Suppressor macrophage (primary cell): ENCODE measurements at places on chromosomes 6 and 20.

DNA sequence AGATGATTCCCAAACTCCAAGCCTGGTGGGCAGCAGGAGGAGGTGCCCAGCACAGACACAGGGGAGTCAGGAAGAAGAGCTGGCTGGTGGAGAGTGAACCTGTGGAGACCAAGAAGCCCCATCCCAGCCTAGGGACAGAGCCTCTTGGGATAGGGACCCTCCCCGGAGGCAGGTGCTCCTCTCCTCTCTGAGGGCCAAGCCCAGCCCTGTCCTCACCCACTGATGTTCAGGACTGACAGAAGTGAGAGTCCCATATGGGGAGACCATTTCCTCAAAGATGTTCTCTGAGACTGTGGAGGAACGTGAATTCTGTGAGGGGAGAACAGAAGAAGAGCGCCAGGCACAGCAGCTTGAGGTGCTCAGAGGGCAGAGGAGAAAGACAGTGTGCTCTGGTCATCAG is 2.4 kb upstream of the EBF4 start:
- no peak for DNase-seq

DNA sequence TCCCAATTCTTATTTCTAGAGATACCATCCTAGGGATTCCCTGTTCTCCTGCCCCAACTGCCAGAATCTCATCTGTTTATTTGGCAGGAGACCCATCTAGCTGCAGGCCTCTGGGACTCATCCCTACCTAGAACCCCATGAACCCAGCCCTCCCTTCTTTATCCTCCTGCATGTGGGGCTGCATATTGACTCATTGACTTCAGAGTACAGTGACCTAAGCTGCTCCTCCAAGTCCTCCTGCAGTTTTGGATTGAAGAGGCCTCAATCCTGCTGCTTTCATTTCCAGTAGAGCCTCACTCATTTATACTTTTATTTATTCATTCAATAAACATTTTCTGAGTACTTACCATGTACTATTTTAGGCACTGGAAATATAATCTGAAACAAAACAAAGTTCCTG is 11.6 kb downstream of the TMEM200A start:
- DNase-seq, result no peak

- DNase-seq, result no peak
Measured at GRCh38 chr6:19320111-19320581, 517.0 kb upstream of the ID4 start.

- no peak for DNase-seq
Measured at GRCh38 chr20:55561259-55561658, 444.1 kb downstream of the CBLN4 start.

- no peak for DNase-seq
Measured at GRCh38 chr20:39993742-39994141, 695.3 kb downstream of the MAFB start.

- DNase-seq, result no peak
Measured at GRCh38 chr20:1987826-1988225, 6.0 kb downstream of the PDYN start.

GRCh38 chr6:149080511-149080910 is 237.0 kb upstream of the TAB2 start:
- no peak for DNase-seq

DNA sequence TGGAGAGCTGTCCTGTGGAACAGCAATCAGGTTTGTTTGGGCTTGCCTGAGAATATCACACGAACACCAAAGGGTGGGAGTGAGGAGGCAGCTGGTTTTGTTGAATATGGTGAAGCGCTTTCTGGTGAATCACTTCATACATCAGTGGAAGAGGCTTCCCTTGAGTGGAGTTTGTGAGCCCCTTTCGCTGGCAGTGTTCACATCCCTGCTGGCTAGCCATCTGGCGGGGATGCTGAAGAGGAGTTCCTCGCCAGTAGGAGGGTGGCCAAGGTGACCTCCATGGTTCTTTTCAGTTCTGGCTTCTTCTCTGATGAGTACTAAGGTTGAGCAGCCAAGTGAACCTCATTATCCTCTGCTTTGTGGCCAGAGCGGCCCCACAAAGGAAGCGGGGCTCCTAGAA is 37.7 kb upstream of the RNF8 start:
- DNase-seq, result no peak

GRCh38 chr6:167766986-167767714 is 59.6 kb upstream of the AFDN start:
- no peak for DNase-seq

GRCh38 chr6:63785006-63785405 is 149.4 kb downstream of the PHF3 start:
- no peak for DNase-seq

- DNase-seq, result no peak
Measured at GRCh38 chr6:80333342-80333741, 226.9 kb downstream of the BCKDHB start.

DNA sequence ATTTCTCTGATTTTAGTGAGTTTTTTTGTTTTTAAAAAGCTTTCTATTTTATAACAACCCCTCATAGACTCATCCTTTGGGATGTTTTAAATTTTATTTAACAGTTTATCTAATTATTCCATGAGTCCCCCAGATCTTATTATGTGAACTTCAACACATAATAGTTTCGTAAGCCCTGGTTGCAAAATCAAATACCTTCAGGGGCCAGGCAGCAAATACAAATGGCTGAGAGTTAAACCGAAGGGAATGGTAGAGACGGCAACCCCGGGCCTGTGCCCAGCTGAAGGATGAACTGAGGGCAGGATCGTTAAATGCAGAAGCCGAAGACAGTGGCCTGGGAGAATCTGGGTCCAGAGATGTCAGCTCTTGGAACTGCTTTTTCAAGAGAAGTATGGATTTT is 88.4 kb downstream of the RTN4IP1 start:
- DNase-seq, result no peak

DNA sequence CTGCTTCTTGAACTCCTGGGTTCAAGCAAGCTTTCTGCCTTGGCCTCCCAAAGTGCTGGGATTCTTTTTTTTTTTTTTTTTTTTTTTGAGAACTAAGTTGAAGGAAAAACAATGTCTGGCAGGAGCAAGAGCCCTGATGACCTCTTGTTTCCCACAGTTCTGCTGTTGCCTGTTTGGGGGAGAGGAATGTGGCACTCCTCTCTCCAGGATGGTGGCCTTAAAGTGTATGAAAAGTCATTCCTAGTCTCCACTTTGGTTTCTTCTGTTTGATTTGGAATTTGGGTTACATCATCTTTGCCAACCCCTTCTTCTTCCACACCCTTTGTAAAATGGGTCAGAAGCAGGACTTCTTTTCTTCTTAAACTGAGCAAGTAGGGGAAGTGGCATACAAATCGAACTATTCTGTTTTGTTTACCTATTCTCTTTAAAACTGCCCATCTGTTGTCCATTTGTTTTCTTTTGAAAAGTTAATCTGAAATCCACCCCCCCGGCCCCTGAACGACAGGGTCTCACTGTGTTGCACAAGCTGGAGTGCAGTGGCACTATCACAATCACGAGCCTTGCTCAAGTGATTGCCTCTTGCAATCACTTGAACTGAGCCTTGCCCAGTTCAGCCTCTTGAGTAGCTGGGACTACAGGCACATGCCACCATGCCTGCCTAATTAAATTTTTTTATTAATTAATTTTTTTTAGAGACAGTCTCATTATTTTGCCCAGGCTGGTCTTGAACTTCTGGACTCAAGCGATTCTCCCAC is 11.3 kb downstream of the CARMIL1 start:
- DNase-seq, result no peak

DNA sequence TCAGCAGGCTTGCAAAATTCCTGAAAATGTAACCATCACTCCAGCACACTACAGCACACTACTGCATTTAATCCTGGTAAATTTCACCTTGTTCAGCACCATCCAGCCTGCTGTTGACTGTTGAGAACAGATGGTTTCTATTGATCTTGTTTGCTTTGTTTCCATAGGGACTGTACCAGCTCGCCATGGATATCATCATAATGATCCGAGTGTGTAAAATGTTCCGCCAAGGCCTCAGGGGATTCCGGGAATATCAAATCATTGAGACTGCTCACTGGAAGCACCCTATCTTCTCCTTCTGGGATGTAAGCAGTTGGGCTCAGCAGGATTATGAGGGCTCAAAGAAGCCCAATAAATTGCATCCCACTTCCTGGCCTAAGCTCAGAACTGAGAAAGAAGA is 4.1 kb downstream of the CNBD2 start:
- DNase-seq, result no peak

- no peak for DNase-seq
Measured at GRCh38 chr6:21459641-21460040, 133.9 kb upstream of the SOX4 start.

DNA sequence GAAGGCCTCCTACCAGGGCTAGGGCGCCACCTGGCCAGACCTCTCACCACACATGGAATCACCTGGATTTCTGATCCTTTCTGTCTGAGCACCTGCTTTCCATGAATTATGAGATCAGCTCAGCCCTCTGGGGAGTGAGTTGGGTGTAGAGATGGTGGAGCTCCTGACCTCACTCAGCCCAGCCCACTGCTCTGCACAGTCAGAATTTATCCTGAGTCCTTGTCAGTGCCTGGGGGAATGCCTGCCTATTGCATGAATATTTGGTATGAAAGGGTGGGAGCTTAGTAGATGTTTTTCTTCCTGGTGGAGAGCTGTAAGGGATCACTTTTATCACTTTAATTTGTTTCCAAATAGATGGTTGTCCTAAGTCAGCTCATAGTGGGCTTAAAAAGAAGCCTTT is 47.5 kb downstream of the DTD1 start:
- DNase-seq, result no peak

GRCh38 chr6:148780918-148781436 is 34.1 kb downstream of the UST start:
- DNase-seq, result no peak

DNA sequence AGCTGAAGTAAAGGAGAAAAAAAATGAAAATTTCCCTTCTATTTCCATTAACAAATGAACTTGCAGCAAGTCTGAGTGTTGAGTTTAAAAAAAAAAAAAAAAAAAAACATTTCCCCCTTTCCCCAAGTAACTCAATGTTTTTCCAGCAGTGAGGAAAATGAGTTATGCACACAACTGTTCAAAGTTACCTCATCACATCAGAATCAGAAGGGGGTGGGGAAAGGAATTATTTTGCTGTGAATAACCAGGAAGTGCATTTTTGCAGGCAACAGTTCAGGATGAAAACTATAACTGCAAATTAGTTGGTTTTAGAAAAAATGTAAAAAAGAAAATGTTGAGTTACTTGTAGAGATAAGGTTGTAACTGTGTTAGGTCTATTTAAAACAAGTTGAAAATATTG is 568.9 kb upstream of the CITED2 start:
- DNase-seq, result no peak

DNA sequence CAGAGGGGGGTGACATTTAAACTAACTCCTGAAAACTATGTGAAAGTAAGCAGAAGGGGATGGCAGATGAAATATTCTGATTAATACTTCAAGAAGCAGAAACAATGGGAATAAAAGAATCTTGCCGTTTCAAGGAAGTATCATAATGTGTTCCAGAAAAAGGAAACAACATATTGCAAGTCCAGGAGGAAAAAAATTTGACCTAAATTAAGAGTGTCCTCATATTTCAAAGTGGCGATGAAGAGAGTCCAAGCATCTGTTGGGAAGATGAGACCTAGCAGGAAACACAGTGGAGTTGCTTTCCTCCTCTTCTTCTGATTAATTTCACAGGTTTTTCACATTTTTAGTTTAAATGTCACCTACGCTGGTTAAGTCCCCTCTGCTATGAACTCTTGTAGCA is 45.6 kb upstream of the TNFAIP3 start:
- DNase-seq, result no peak

DNA sequence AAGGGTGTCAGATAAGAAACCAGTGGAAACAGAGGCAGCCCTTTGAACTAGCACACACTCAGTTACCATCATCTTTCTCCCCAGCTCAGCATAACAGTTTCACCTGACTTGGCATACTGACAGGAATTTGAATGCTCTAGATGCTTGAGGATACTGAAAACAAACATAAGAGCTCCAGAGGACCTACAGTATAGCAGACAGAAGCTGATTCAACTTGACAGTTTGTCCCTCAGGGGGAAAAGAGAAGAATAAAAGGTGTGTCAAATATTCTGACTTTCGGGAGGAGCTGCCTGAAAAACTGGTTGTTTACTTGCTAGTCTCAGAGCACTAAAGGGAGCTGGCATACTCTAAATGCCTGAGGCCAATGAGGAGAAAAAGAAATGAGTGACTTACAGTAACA is 35.1 kb downstream of the EYS start:
- DNase-seq, result no peak

- DNase-seq, result no peak
Measured at GRCh38 chr6:28767133-28767532, 156.7 kb downstream of the TRIM27 start.

DNA sequence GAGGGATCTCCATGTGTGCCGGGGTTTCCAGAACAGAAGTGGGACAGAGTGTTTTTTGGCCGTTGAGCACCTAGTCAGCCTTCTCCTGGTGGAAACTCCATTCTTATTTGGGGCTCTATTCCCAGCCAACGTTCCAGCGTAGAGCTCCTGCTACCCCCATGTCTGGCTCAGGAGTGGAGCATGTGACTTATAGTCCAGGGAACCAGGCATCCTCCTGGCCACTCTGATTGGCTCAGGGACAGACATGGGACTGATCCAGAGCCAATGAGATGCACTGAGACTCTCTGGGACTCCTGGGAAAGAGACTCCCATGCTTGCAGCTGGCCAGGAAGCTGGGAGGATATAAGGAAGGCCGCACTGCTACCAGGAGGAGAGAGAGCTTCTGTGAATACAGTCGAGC is 87.1 kb downstream of the SULF2 start:
- DNase-seq, result no peak

DNA sequence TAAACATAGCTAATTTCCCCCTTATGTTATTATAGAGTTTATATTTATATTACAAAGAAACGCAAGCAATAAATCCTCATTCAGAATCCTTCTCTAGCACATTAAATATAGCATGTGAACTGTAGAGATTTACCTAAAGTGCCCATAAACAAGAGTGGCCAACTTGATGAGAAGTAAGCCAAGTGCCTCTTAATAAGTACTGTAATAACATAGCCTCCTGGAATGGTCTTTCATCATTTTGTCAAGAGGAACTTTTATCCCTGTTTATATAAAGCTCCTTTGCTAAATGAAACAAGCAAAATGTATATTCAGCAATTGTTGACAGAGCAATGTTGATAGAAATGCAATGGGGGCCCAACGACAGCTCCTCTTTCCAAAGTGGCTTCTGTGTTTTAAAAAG is 195.0 kb downstream of the ARHGAP18 start:
- no peak for DNase-seq

- DNase-seq, result no peak
Measured at GRCh38 chr6:160293844-160294243, 35.2 kb upstream of the SLC22A2 start.
